ENCODE measurements at places on chromosomes 16 and 17. TPM values are rescaled to one million over a fixed set of nuclear protein-coding genes. Genes with fewer than 3 reads are reported as not detected.

Gene ACSM2B
- total RNA-seq, result not detected

DNA sequence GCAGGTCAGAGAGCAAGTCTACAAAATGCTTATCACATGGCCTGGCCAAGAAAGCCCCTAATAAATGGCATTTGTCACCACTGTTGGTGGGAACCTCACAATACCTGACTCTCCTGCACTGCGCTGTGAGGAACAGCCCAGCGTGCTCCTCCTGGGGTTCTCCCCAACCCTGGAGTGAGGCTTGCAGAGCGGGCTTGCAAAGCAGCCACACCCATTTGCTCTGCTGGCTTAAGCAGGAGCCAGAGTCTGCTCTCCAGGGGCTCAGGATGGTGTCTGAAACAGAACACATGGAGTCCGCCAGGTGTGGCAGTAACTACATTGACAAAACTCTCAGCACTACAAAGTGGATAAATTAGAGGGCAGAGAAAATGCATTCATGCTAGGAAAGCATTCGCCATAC, 331.0 kb upstream of the CCL2 start:
- H3K27ac ChIP-seq, result no peak overlapping the region
- no peaks in the 10 kb centered on the region for H3K4me1 ChIP-seq
- H3K4me3 ChIP-seq, result no peak overlapping the region
- DNase-seq, result no peak

DNA sequence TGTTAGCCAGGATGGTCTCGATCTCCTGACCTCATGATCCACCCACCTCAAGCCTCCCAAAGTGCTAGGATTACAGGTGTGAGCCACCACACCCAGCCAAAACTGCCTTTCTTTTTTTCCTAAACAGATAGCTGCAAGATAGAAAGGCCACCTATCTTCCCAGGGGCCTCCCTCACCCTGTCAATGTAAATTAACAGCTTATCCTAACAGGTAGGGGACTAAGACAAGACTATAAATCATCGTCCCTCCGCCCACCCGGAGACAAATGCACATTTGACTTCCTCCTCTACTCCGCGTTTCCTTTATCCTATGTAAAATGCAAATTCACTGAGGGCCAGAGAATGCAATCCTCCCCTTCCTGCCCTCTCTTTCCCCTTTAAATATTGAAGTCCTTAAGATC, 71.4 kb downstream of the MARF1 start:
- H3K4me3 ChIP-seq, result no peak overlapping the region
- H3K27me3 ChIP-seq, result no peaks in the 10 kb centered on the region
- H3K4me1 ChIP-seq, result peaks cover 9% of the 10 kb centered on the region
- peaks cover 2% of the 10 kb centered on the region for H3K36me3 ChIP-seq

DNA sequence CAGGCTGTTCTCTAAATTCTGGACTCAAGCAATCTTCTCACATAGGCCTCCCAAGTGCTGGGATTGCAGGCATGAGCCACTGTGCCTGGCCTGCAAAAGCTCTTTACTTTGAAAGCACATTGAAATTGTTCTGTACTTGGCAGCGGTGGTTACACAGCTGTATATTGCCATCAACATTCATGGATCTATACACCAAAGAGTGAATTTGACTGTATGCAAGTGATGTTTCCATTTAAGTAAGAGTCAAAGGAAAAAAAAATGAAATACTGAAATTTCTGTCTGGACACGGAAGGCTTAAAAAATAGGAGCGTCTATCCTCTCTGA, 450.6 kb upstream of the PSMD7 start:
- H3K4me3 ChIP-seq, result no peak overlapping the region
- H3K4me1 ChIP-seq, result no peaks in the 10 kb centered on the region
- no peak overlapping the region for H3K27ac ChIP-seq
- no peak for DNase-seq
- H3K36me3 ChIP-seq, result no peaks in the 10 kb centered on the region

GRCh38 chr16:49884033-49885015, 28.4 kb upstream of the ZNF423 start:
- no peaks in the 10 kb centered on the region for H3K36me3 ChIP-seq
- H3K4me1 ChIP-seq, result no peaks in the 10 kb centered on the region
- H3K27me3 ChIP-seq, result peaks cover 21% of the 10 kb centered on the region
- no peak for DNase-seq
